ENCODE measurements at places on chromosomes 3 and 15.

- no peak for DNase-seq
These were observed 351.6 kb downstream of the NSUN3 start for GRCh38 chr3:94414418-94414817.

DNA sequence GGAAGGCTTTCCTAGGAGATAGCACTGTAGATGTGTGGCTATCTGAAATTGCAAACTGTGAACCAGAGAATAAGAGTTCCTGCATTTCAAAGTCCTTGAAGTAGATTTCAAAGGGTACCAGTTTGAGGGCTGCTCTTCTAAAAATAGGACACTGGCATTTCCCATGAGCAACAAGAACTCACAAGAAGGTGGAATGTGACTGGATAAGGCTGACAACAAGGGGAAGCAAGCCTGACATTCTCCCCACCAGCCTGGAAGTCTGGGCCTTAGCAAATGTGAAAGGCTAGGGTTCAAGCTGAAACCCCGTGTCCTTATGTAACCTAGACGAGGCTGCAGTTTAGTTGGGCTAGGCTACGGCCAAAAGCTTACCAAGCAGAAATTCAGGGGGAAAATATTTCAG lies 18.7 kb upstream of the TJP1 start:
- no peak for DNase-seq

DNA sequence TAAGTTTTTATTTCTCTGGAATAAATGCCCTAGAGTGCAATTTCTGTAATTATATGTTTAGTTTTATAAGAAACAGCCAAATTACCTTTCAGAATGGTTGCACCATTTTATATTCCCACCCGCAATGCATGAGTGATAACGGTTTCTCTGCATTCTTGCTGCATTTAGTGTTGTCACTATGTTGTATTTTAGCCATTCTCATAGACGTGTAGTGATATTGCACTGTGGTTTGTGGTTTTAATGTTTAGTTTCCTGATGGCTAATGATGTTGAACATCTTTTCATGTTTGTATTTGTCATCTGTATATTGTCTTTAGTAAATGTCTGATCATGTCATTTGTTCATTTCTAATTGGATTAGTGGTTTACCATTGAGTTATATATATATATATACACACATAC lies 73.0 kb upstream of the GOLIM4 start:
- no peak for DNase-seq

- no peak for DNase-seq
These were observed 407.5 kb upstream of the NECTIN3 start for GRCh38 chr3:110664148-110664547.

DNA sequence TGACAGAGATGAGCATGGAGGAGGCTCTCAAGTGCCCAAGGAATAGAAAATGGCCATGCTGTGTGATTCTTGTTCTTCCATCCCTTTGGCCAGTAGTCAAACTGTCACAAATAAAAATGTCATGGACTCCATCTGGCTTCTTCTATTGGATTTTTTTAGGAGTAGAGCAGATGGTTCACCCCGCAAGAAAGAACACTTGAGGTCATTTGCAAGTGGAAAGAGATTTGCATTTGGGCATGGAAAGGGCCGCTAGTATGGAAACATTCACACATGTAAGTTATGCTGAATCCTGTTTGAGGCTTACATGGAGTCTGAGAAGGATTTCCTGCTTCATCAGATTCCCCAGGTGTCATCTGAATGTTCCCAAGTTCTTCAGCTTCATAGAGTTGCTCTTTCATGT lies 53.1 kb upstream of the CFAP161 start:
- no peak for DNase-seq

DNA sequence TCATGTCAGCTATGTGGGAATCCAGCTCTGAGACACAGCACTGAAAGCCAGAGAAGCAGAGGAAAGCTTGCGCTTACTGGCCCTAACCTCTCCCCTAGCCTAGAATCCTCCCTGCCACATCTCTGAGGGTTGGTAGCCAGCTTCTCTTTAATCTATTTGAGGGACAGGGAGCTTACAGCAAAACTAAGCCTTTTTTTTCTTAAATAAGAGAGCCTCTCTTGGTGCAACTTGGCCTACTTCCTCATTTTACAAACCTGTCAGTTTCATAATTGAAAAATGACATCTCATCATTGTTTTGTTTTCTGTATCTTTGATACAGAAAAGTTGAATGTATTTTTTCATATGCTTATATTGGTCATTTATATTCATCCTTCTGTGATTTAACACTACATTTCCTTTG lies 193.9 kb downstream of the ZNF621 start:
- no peak for DNase-seq

- DNase-seq: no peak
These were observed 19.6 kb downstream of the PLXNA1 start for GRCh38 chr3:127002195-127003174.

DNA sequence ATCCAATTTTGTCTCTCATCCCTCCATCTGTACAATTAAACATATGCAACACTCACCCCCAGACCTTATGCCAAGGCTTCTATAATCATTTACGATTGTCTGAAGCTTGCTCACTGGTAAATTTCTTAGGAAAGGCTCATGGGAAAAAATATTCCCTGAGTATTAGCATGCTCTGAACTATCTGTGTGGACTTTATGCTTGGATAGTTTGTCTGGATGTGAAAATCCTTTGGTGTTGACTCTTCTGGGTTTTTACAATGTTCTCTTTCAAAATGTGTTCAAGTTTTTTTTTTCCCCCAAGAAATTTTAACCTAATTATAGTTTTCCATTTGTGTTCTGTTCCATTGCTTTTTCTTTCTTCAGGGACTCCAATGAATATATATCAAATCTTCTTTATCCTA lies 19.9 kb upstream of the TTBK2 start:
- DNase-seq: no peak

- DNase-seq: no peak
These were observed 66.3 kb upstream of the LRIG1 start for GRCh38 chr3:66567077-66567476.

DNA sequence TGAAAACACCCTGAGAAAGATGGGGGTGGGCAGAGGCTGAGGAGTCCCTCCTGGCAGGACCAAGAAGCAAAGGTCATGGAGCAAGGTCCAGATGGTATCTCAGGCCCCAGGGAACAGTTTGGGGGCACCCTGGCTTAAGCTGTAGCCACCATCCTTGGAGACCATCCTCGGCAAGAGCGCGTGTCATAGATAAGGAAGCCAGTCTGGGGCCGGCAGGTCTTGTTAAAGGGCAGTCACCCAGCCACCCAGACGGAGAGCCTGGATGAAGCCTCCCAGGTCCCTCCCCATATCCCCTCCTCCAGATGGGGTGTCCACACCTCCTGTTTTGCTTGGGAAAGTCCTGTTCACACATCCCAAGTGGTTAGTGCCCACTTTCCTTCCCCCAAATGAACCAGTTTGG lies 191.1 kb downstream of the KLF13 start:
- DNase-seq: no peak

DNA sequence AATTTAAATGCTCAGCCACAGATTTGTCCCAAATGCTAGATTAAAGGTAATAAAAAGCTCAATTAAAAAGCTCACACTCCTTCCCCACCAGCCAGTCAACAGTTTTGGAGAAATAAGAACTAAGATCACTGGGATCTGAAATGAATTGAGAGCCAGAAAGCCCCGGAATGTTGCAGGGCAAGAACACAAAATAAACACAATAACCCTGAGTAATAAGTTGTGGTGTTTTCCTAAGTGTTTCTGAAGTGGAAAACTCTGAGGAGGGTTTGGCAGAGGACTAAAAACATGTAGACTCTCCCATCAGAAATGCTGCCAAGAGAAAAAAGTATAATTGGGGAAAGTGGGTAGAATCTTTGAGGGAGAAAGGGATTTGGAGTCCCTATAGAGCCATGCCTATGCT lies 127.8 kb downstream of the ABI3BP start:
- no peak for DNase-seq

DNA sequence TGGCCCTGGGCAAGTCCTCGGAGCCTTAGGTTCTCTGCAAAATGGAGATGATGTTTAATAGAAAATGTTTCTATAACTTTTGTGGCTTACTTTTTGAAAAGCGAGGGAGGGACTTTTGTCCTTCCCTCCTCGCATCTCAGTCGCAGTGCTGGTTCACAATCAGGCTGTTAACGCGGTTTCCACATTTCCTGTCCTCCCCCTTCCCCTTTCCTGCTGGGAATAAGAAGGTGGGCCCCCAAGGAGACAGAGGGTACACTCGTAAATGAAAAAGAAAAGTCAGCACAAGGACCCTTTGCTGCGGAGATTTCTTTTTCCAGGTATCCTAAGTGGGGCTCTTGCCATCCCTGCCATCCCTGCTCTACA lies 29.5 kb downstream of the ARHGAP31 start:
- no peak for DNase-seq

- DNase-seq: no peak
These were observed 90.8 kb upstream of the C3orf80 start for GRCh38 chr3:160134454-160134853.

- peak; percentile 23 for DNase-seq
These were observed 14.1 kb upstream of the HRH1 start for GRCh38 chr3:11140030-11140712.

GRCh38 chr15:101580431-101580830 lies 71.8 kb downstream of the TM2D3 start:
- DNase-seq: no peak

GRCh38 chr3:62051506-62051905 lies 321.8 kb downstream of the FEZF2 start:
- no peak for DNase-seq

DNA sequence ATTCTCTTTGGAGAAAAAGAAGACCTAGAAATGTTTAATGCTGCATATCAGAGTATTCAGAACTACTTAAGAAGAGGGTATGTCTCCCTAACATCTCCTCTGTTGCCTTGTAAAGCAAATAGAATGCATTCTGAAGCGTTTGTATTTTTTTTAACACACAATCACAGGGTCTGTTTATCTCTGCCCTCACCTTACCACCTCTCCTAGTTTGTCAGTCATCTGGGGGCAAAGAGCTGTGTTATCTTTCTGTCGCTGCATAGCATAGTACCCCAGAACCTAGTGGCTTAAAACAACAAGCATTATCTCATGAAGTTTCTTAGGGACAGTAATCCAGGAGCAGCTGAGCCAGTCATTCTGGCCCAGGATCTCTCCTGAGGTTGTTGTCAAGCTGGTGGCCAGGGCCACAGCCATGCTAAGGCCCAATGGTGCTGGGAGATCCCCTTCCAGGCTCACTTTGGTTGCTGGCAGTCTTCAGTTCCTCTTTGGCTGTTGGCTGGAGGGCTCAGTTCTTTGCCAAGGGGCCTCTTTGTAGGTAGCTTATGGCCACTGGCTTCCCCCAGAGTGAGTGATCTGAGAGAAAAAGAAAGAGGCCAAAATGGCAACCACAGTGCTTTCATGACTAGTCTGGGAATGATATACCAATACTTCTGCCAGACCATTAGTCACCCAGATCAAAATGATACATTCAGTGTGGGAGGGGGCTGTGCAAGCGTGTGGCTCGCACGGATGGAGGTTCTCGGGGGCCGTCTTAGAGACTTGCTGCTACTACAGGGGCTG lies 17.8 kb downstream of the EDEM1 start:
- peak; percentile 70 for DNase-seq

- no peak for DNase-seq
These were observed 49.6 kb downstream of the ROPN1B start for GRCh38 chr3:126018545-126018944.

- DNase-seq: no peak
These were observed 34.1 kb upstream of the LPP start for GRCh38 chr3:188119846-188120245.

GRCh38 chr3:191136347-191136746 lies 62.7 kb upstream of the OSTN start:
- DNase-seq: no peak

DNA sequence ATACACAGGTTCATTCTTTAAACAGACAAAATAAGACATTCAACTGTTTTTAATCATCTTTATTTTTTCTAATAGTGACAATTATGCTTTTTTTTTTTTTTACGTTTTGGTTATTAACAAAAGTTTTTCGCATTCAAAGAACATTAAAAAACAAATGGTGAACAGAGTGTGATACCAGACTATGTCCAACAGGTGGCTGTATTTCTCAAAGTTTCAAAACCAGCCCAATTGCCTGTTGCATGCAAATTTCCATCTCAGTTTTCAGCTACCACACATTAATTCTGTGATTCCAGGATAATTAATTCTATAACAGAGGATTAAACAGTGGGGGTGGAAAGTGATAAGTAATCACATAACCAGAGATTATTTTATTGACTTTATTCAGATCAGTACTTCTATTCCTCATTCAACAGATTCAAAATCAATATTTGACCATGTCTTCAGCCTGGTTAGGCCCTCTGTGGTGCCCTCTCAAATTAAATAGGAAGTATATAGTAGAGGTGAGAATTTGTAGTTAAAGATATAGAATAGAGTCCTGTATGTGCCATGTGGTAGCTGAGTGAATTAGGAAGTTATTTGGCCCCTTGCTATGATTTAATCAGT lies 122.2 kb upstream of the DCBLD2 start:
- DNase-seq: no peak

- no peak for DNase-seq
These were observed 30.3 kb downstream of the PPP1R2 start for GRCh38 chr3:195512798-195513345.

DNA sequence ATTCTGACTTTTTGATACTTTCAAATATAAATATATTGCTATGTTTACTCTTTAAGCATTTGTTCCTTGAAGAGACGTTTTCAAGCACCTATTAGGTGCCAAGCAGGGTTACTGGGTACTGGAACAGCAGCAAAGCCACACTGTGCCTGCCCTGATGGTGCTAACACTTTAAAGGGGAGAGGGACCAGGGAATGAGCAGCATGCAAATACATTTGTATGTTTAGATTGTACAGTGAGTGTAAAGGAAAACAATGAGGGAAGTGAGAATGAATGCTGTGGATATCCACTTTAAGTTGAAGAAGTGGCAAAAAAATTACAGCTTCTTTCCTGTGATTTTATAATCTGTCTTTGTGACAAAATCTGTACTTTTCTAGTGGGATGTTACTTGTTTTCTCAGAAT lies 400.2 kb upstream of the ATP11B start:
- no peak for DNase-seq

GRCh38 chr3:142152384-142152783 lies 3.0 kb upstream of the TFDP2 start:
- no peak for DNase-seq

DNA sequence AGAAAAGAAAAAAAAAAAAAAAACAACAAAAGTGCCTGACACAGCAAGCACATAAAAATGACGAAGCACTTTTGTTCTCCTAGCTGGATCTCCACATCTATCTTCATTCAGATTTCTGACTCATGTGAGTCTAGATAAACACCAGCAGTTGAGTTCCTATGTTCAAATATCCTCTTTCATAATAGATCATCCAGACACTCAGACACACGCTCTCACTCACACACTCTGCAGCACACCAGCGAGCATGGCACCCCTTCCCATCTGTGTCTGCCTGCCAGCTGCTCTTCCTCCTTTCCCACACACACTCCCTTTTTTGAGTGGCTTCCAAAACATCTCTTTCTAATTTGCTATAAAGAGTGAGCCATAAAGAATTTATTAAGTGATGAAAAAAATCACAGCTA lies 19.8 kb upstream of the CELF6 start:
- DNase-seq: no peak

DNA sequence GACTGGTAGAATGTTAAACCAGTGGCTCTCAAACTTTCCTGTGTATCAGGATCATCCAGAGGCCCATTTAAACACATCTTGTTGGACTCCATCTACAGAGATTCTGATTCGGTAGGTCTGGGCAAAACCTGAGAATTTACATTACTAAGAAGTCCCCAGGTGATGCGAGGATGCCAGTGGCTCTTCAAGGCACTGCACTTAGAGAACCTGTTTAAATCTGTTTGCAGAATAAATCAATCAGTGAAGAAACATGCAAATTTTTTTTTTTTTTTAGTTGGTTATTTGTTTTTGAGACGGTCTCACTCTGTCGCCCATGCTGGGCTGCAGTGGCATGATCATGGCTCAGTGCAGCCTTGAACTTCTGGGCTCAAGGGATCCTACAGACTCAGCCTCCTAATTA lies 117.7 kb upstream of the WNT5A start:
- no peak for DNase-seq
